Bronchial epithelial cell (primary cell): ENCODE measurements at places on chromosomes 7 and 10. TPM values are rescaled to one million over a fixed set of nuclear protein-coding genes. Genes with fewer than 3 reads are reported as not detected.

Gene PROSER2
- total RNA-seq: 20.8 and 27.8 TPM in 2 replicates

Gene IDI2
- total RNA-seq: not detected in 2 replicates

Gene CDH23
- total RNA-seq: 0.13 TPM in 1 of 2 replicates, not detected in the other

Gene SH2D4B
- total RNA-seq: under 0.01 TPM in 2 replicates

Gene ZNHIT1
- 66.9 and 72.7 TPM in 2 replicates for total RNA-seq

Gene ANKRD2
- total RNA-seq: 0.26 TPM in 2 replicates

Gene SLC26A3
- total RNA-seq: not detected in 2 replicates

Gene PALD1
- 0.13 TPM in 1 of 2 replicates, not detected in the other for total RNA-seq

Gene HMX2
- not detected in 2 replicates for total RNA-seq

Gene SLC13A1
- not detected in 2 replicates for total RNA-seq

Gene NPTX2
- total RNA-seq: under 0.01 and 0.13 TPM in 2 replicates

DNA sequence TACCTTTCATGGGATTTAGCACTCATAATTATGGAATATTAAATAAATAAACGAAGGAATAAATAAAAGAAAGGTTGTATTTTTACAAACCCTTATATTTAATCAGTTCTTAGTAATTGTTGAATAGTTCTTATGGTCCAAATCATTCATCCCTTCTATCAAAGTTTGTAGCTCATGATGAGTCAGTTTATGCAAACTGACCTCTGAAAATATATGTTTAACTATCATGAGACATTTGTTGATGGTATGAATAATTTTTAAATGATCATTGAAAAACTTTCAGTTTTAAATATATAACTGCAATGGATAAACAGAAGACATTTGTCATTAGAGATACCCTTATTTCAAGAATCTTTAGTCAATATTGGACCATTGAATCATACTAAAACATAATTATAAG, 411.2 kb upstream of the LRRTM3 start:
- DNase-seq: peak; percentile 1

DNA sequence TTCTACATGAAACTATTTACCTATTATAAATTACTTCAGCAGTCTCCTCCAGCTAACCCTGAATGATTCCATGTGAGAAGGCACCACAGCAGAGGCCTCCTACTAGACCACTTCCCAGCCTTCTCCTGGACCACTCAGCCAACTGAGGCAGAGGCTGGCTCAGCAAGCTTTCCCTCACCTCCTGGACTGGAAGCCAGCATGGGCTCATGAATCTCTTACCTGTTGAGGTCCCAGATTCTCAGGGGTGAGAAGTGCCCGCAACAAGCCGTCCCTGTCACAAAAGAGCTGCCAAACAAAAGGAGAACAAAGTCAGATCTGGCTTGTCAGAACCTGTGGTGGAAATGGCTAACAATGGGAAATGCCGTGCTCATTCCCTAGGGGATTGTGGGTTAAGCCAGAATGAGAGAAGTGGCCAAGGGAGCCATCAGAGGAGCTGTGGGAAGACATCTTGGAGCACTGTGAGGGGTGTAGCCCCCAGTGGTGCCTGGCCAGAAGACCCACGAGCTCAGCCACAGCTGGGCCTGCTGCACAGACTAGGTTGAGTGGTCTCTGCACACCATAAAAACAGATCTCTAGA, 36.5 kb downstream of the DPCD start:
- DNase-seq: peak; percentile 17

GRCh38 chr7:121138262-121138933, 149.9 kb downstream of the CPED1 start:
- DNase-seq: peak; percentile 68

DNA sequence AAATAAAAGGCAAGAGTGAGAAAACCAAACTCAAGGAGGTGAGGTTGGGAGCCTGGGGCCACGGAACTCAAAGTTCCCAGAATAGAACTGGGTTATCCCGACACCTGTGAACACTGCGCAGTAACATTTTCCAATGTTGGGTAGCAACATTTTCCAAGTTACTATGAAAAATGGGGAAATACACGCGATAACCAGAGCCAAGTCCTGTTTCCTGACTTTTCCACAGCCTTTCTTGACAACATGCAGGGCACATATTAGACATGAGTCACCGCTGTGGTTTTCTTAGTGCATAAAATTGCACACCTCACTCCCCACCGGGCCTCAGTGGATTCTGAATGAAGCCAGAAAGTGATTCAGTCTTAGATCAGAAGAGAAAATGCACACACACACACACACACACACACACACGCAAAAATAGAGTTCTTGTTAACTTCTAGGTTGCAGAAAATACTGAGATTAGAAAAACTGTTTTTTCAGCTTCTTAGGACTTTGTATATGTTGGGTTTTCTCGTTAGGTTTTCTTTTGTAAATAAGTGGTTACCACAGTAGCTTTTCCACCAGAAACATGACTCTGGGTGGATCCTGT, 70.0 kb downstream of the CAMK1D start:
- peak; percentile 97 for DNase-seq

DNA sequence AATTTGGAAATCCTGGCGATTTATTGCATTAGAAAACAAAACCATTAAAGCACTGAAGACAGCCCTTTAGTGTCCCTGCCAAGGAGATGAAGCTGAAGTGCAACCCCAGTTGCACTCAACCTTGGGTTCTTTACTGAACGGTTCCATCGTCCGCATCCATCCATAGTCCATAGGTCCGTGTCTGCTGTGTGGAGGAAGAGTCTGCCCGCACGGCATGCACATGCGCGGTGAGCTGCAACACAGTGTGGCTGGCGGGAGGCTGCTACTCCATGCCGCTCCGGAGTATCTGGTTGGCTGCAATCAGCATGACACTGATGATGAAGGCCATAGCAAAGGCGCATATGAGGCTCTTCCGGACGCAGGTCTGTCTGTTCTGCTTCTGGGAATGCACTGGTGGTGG, 624.6 kb downstream of the CALN1 start:
- DNase-seq: no peak

GRCh38 chr10:88037623-88038022, 174.2 kb downstream of the PTEN start:
- no peak for DNase-seq

DNA sequence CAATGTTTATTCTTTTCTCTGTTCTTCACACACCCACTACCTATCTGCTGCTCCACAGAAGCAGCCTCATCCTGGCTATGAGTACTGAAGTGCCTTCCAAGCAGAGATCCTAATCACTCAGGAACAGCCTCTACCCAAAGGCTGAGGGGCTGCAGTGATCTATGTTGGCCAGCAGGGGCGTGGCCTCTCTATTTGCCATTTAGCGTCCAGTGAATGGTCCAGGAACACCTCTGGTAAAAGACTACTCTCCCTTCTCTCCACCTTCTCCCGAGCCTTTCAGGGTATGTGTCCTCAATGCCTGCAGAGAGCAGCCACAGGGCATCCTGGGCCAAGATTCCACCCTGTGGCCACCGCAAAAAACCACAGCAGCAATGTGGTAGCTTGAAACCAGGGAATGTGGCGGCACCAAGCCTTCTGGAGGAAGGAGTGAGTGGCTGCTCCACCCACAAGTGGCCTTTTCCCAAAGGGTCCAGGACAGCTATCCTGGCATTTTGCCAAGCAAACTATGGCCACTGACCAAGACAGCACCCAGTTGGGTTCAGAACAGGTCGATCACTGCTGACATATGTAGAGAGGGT, 70.9 kb downstream of the SYPL1 start:
- DNase-seq: no peak

- peak; percentile 88 for DNase-seq
Observed at GRCh38 chr10:98374217-98374985, 40.6 kb downstream of the PYROXD2 start.

DNA sequence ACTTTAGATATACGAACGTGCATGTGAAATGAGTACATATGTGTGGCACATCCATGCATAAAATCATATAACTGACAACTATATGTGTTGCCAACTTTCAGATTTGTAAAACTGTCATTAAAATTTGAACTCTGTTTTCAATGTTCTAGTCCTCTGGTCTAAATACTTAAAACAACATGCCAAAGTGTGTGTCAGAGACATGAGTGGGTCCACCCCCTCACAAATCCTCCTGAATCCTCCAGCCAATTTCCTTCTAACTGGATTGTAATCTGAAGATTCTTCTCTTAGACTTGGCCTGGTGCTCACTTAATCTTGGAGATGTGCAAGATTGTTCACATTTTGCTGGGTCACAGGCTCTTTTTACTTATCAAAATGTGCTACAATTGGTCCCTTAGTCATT, 184.1 kb downstream of the RELN start:
- no peak for DNase-seq

- DNase-seq: no peak
Observed at GRCh38 chr10:126233182-126234148, 154.8 kb downstream of the ADAM12 start.

GRCh38 chr10:95321554-95322301, 30.9 kb upstream of the PDLIM1 start:
- DNase-seq: no peak

DNA sequence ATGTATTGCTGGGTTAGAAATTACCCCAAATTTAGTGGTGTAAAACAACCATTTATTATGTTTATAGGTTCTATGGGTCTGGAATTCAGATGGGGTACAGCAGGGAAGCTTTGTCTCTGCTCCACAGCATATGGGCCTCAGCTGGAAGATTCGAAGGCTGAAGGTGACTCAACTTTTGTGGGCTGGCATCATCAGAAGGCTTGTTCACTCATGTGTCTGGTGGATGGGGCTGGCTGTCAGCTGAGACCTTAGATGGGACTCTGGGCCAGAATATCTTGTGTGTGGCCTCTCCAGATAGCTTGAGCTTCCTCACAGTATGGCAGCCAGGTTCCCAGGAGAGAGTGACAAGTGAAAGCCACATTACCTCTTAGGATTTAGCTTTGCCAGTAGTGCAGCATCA, 45.9 kb downstream of the ZNF503 start:
- DNase-seq: peak; percentile 41

GRCh38 chr10:105700218-105700617, 1059.1 kb downstream of the SORCS3 start:
- DNase-seq: no peak

DNA sequence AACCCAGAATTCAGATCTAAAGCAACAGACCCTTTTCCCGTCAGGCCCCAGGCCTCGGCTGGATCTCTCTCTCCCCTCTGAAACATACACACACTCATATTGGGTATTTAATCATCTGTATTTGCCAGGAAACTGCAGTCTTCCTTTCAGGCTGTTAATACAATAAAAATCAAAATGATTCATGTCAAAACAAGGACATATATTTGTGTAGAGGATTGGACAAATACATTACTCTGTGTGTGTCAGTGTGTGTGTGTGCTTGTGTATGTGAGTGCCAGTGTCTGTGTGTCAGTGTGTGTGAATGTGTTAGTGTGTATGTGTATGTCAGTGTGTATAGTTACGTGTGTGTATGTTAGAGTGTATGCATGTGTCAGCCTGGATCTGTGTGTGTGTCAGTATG, 90.8 kb downstream of the JCAD start:
- DNase-seq: no peak

GRCh38 chr10:44293842-44294241, 91.1 kb downstream of the CXCL12 start:
- no peak for DNase-seq

DNA sequence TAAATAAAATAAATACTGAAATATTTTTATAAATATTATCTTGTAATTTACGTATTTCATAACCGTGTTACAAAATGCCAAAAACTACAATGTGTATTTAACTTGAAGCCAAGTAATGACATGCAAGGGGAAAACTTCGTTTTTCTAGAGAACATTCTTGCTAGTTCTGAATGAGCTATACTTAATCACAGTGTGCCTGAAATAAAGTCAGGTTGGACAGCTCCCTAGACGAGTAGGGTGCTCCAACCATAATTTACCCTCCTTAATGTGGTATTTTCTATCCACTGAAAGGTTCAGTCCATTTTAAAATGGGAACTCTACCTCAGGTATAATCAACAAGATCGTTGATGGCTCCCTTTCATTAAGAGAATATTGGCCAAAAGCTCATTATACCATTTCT, 194.5 kb upstream of the AHR start:
- no peak for DNase-seq
